ENCODE measurements at places on chromosomes 3 and 15.

DNA sequence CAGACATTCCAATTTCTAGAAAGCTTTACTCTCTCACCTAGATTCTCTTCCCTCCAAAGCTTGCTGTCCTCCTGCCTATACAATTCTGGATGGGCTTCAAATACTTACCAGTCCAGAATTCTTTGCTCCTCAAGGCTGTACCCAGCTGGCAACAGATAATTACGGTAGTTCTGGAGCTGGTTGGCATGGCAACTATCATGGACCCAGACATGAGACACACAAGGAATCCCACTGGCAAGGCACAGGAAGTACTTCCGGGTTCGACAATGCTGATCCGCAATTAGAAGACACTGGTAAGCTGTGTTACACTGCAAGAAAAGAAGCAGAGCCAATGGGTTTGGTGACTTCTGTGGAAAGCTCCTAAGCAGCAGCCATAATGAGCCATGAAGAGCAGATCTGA, 37.9 kb downstream of the TUBGCP4 start:
- no peak for DNase-seq

DNA sequence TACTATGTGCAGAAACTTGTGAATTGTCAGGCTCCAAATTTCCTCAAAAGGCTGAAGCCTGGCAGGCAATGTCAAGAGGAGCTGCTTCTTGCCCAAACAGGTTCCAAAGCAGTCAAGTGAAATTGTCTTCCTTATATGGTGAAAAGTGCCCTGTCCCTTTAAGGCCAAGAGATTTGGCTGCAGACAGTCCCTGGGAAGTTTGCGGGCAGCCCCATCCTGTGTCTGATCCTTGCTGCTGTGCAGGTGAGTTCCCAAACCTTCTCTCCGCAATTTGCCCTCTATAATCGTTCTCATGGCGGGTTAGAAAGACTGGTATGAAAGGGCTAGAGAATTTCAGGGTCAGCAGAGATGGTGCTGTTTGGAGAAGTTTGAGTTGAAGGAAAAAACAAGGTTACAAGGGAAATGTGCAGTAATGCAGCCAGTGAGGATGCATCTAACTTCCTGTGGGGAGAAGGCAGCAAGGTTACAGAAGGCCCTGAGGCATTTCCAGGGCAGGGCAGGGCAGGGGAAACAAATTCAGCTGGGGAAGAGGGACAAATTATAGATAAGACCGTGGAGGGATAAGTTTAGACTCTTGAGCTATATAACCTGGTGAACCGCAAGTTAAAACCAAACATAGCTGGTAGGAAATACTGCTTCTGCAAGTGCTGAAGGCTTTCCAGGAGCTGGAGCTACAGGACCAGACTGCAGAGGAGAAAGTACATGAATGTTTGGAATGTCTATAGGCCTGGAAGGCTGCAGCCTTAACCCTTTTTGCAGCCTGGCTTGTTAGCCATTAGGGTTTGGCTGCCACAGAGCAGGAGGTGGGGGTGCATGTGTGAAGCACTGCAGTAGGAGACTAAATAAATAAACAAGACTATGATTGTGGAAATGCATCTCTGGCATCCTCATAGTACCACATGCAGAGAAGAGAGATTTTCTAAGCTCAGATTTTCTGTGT, 256.2 kb upstream of the IL12A start:
- peak; percentile 64 for DNase-seq

DNA sequence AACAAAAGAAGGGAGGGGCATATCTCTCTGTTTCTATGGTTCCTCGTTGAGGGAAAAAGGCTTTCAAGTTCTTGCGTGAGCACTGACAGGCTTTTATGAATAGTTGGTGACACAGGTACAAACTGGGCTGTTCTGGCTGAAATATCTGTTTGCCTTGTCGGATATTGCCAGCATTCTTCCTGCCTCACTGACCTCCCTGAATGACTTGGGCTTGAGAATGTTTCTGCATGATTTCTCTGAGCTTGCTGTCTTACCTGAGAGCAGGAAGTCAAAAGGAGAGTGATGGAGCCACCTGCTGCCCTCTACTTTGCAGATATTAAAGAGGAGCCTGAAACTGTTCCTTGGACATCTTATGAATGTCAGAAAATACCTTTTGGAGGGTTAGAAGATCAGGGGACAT, 4.8 kb downstream of the GCNT3 start:
- DNase-seq = peak; percentile 28

GRCh38 chr15:41507820-41508290, 5.8 kb downstream of the LTK start:
- DNase-seq = peak; percentile 73

GRCh38 chr15:34818526-34818925, 23.2 kb upstream of the ACTC1 start:
- no peak for DNase-seq

- no peak for DNase-seq
Measured at GRCh38 chr15:79973456-79974195, 2.6 kb upstream of the BCL2A1 start.

GRCh38 chr3:13079051-13079450, 5.8 kb upstream of the IQSEC1 start:
- peak; percentile 41 for DNase-seq

- DNase-seq = peak; percentile 97
Measured at GRCh38 chr15:95872366-95872771, 458.1 kb upstream of the NR2F2 start.

DNA sequence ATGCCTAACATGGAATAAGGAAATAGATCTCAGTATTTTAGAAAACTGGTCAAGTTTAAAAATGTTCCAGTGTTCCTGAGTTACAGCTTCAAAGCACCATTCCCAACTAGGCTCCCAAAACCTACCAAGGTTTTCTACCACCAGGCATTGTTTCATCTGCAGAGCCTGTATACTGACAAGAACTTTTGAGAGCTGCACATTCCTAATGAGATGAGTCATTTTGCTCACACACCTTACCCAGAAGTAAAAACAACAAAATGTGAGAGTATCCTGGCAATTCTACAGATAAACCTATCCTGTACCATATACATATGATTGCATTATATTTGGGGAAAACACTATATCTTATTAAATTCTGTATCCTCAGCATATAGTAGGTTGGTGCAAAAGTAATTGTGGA, 90.7 kb downstream of the ATP8B4 start:
- peak; percentile 59 for DNase-seq
